ENCODE measurements at places on chromosomes 11 and 22.

GRCh38 chr11:120029321-120029720, 108.6 kb downstream of the TRIM29 start:
- DNase-seq, result no peak

DNA sequence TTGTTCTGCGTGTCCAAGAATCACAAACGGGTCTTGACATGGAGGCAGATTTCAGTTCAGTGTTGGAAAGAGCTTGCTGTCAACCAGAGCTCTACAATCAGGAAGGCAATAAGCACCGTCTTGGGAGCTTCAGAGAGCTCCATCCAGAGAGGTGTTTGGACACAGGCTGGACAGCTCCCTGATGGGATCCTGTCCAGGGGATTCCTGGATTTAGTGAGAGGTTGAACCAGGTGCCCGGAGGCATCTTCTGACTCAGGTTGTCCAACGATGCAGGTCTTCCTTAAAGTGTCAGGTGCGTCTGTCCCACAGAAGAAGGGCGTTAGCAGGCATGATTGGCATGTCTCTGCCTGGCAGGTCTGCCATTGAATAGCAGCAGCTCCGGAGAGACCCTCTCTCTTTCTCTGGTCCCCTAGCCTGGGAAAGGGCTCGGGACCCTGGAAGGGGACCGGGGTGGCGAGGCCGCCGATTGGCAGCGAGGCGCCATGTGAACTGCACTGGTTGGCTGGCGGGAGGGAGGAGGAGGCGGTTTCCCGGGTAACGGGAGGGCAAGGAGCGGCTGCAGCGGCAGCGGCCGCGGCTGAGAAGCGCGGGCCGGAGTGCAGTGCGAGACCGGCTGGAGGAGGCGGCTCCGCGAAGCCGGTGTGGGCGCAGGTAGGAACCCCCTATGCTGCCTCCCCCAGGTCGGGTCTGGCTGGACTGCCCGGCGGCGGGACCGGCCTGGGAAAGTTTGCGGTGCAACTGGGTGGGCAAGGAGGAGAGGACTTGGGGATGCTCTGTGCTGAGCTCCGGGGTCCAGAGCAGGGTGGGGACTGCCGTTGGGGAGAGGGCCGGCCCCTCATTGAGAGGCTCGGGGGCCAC, 104.1 kb upstream of the E2F8 start:
- DNase-seq, result peak; percentile 53

- no peak for DNase-seq
Measured at GRCh38 chr22:44406341-44407170, 91.5 kb downstream of the RTL6 start.

DNA sequence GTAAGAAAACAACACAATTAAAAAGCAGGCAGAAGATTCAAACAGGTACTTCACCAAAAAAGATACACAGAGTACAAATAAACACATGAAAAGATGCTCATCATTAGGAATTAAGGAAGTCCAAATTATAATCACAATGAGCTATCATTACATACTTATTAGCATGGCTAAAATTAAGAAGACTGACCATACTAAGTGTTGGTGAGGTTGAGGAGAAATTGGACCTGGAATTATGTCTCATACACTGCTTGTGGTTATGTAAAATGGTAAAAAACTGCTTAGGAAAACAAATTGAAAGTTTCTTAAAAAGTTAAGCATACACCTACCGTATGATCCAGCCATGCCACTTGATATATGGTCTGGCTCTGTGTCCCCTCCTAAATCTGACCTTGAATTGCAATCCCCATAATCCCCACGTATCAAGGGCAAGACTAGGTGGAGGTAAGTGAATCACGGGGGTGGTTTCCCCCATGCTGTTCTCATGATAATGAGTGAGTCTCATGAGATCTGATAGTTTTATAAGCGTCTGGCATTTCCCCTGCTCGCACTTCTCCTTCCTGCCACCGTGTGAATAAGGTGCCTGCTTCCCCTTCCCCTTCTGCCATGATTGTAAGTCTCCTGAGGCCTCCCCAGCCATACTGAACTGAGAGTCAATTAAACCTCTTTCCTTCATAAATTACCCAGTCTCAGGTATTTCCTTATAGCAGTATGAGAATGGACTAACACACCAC, 4.8 kb downstream of the SAAL1 start:
- no peak for DNase-seq

- no peak for DNase-seq
Measured at GRCh38 chr11:75469785-75470405, 36.9 kb upstream of the KLHL35 start.

DNA sequence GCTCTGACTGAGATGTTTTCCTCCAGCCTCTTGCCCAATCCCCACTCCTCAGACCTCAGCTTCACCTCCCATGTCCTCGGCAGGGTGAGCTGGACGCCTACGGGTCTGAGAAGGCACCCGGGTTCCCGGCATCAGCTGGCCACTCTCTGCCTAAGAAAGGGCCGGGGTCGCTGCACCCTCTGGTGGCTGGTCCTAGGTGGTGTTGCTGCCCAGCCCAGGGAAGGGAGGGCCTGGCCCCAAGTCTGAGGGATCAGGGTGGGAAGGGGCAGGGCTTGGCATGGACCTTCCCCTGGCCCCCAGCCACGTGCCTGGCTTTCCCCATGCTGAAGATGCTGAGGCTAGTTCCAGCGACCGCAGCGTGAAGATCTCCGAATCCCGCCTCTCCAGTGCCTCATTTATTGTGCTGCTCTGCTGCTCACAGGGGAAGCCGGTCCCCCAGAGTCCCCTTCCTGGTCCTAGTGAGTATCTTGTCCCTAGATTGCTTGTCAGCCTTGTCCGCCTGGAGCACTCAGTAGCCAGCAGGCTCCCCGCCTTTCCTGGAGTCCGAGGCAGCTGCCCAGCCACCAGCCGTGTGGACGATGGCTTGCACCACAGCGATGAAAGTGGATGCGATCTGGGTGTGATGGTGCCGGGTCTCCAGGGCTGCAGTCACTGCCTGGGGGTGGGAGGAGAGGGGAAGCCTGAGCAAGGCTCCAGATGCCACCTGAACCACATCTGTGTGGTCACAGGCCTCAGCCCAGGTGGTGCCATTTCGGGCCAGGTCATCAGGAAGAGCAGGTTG, 2.9 kb upstream of the GGT5 start:
- peak; percentile 83 for DNase-seq

GRCh38 chr11:77217156-77217555, 84.3 kb downstream of the GDPD4 start:
- DNase-seq, result no peak

DNA sequence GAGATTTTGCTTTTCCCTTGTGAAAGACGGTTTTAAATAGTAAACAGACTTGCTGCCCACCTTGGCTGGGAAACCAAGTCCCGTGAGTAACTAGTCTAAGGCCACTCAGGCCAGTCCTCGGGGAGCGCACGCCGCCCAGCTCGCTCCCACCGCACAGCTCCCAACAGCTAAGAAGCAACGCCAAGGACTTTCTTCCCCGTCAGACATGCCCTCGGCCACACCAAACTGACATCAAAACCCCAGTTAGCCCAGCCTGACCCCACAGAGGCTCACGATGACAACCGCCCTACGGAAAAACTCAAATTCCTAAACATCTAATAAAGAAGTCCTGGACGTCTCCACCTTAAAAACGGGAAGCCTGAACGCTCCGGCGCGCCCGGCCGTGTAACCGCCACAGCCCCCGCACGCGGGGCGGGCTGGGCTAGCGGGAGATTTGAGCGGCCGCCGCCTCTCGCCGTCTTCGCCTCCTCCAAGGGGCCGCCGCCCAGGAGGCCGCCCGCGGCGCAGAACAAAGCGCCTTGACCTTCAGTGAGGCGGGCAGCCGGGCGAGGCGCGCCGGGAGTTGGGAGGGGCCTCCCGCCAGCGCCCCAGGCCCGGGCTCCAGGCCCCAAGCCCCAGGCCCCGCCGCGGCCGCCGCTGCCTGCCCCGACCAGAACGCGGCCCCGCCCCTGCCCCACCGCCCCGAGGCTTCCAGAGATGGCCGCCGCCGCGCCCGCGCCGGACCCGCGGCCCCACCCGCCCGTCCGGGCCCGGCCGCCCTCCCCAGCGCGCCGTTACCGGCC, 486 bp downstream of the NAP1L4 start:
- peak; percentile 26 for DNase-seq

GRCh38 chr11:116185551-116185950, 587.2 kb downstream of the BUD13 start:
- DNase-seq, result no peak

GRCh38 chr11:73542175-73542574, 55.7 kb downstream of the FAM168A start:
- DNase-seq, result no peak

DNA sequence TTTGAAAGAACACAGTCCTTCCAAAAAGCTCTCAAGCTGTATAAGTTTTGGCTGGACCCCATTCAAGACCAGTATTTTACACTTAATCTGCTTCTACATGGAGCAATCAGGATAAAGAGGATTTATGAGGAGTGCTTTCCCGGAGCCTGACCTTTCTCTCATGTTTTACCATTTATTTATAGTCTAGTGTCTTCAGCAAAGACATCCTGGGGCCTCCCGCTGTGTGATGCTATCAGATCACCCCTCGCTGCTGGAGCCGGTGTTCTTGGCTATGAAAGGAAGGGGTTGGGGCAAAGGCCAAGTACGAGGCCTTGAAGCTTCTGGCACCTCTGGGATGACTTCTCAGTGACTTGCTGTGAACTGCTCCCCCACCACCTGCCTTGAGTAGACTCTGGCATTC, 189.6 kb downstream of the ADAMTS15 start:
- no peak for DNase-seq
